ENCODE measurements at places on chromosomes 4 and X.

DNA sequence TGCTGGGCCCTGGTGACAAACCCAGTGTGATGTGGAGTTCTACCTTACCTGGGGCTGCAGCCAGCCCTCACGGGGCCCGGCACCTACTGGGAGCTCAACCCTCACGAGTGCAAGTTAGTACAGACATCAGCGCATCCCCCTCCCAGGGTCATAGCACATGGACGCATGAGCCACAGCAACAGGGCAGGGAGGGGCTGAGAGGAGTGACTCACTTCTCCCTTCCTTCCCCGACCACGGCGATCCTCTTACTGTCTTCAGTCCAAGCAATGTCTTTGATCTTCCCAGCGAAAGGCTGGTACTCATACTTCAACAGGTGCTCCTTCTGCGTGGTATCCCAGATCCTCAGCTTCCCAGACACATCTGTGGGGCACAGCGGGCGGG lies 17.8 kb downstream of the WDR1 start:
- DNase-seq, result no peak

- no peak for DNase-seq
These were observed 58.9 kb upstream of the FAM9C start for GRCh38 chrX:13103188-13103913.

- DNase-seq, result peak; percentile 76
These were observed 71.6 kb downstream of the MCUB start for GRCh38 chr4:109631532-109632108.

DNA sequence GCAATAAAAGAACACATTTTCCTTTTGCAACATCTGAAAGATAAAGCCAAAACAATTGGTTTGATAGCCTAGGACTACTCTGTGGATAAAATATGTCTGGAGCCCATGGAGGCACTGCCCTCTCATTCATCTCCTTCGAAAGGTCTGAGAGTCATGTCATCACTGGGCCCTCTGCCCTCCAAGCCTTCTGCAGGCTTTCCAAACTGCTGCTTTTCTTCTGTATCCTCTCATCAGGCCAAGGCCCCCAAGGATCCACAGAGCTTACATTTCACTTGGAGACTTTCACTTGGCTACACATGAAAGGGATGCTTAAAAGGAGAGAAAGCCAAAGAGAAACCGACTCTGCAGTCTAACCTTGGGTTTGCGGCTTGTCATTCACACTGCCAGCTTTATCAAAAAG lies 109.9 kb downstream of the SH3RF1 start:
- DNase-seq, result no peak

DNA sequence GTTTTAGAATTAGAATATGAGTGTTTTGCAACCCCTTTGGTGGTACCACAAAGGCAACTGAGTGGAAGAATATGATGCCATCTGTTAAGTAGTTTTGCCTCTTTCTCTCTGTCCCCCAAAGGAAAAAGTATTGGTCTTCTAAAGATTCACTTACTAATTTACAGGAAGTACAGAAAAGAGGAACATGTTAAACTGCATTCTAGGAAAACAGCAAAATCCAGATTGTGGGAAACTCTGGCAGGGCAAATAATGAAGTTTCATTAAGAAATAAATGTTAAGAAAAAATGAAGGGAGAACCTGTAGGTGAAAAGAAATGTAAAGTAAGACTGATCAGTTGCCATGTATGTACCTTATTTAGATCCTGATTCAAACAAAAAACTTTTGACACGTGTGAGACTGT lies 39.3 kb downstream of the NSUN7 start:
- no peak for DNase-seq
